ENCODE measurements at places on chromosomes 6 and 20.

DNA sequence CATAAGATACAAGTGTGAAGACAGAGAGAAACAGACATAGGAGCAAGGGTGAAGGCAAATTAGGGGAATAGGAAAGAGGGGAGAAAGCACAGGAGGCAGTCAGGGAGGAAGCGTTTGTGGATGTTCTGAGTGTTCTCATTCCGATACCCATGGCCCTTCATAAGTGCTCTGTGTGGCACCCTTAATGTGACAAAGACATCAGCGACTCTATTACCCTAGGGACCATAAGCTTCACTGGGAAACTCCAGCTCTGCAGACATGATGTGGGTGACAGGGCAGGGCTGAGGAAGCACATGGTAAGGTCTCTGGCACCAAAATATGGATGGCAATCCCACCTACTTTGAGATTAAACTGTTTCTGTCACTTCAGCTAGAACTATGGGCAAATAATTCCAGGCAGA is 33.0 kb downstream of the F13A1 start:
- DNase-seq: no peak

GRCh38 chr20:32201296-32201976 is 6.1 kb downstream of the PLAGL2 start:
- no peak for DNase-seq

GRCh38 chr20:24653306-24653705 is 183.9 kb downstream of the SYNDIG1 start:
- DNase-seq: no peak

GRCh38 chr20:22350624-22351023 is 233.7 kb downstream of the FOXA2 start:
- DNase-seq: no peak

DNA sequence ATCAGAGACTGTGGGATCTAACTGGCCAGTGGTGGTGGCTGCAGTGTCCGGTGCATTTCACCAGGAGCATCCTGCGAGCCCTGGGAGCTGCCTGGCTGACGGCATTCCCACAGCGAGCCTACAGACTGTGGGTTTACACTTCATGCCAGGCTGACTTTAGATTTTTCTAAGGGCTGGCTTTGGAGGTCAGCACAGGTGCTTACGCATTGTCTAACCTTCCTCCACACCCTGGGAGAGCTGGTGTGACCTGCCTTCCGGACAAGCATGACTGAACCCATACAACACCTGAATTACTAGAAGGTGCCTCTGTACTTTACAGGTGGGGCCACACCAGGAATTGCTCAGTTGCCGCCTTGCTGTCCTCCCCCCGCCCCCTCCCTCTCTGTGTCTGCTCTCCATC is 96.2 kb downstream of the RREB1 start:
- DNase-seq: no peak

- no peak for DNase-seq
Measured at GRCh38 chr20:2859330-2860121, 13.8 kb upstream of the PTPRA start.

DNA sequence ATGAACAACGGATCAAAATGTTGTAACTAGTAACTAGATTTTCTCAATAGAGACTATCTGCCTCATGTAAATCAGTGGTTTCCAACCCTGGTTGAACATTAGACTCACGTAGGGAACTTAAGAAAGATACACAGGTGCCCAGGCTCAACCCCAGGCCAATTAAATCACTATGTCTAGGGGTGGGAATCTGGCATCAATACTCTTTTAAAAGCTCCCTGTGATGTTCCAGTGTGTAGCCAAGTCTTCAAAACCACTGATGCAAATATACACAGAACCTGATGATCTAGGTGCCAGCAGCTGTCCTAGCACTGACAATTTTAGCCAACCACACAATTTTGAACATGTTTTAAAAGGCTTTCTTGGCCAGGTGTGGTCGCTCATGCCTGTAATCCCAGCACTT is 128.7 kb downstream of the TBC1D32 start:
- no peak for DNase-seq

DNA sequence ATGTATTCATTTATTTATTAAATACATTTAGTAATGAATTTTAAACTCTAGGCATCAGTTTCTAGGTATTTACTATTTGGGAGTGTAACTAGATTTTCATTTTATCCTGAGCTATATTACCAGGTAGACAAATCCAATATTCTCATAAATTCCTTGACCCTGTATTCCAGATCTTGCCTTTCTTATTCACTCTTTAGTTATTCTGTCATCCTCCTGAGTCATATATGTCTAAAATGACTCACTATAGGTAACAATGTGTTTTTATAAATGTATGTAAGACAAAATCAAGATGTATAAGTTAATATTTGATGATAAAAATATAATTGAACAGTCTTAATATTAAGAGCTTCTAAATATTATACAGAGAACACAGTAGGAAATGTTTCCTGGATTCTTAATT is 642.1 kb upstream of the NRSN1 start:
- no peak for DNase-seq

- DNase-seq: no peak
Measured at GRCh38 chr6:104713982-104714381, 145.7 kb downstream of the HACE1 start.

GRCh38 chr20:776165-776564 is 7.9 kb upstream of the SLC52A3 start:
- DNase-seq: no peak

GRCh38 chr6:393391-394221 is 2.1 kb downstream of the IRF4 start:
- no peak for DNase-seq

DNA sequence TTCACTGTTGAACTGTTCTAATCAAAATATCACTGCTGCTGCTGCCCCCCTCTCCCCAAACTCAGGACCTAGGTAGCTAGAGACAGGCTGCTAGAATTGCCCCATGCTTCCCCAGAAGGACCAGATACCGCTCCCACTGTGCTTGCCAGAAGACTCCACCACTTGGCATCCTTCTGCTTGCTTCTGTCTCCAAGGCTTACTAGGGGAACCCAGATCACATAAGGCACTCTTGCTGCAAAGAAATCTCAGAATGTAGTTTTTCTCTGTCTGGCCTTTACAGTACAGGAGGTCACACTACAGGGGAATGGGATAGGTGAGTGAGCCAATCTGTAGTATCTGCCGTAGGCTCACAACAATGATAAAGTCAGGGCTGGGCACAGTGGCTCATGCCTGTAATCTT is 21.5 kb upstream of the SLC9A8 start:
- DNase-seq: no peak

GRCh38 chr20:32282461-32282860 is 5.0 kb downstream of the KIF3B start:
- no peak for DNase-seq

DNA sequence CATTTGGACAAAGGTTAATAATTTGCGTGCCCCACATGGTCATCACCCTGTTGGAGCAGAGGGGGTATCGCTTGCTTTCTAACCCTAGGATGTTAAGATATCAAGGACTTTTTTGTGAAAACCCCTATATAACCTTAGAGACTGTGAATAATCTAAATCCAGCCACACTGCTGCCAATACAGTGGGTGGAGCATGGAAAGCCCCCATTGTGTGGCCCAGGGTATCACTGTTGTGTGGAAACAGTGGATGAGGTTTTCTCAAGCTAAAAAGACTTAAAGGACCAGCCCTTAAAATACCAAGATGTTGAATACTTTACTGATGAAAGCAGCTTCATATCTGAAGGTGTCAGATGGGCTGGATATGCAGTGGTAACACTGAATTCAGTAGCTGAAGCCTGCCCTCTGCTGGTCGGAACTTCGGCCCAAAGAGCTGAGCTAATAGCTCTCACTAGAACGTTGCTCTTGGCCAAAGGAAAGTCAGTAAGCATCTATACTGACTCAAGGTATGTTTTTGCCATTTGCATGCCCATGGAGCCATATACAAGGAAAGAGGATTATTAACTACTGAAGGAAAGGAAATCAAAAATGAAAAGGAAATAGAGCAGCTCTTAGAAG is 695.2 kb downstream of the PHF3 start:
- DNase-seq: peak; percentile 73

- DNase-seq: no peak
Measured at GRCh38 chr6:159119791-159120190, 49.4 kb upstream of the FNDC1 start.

DNA sequence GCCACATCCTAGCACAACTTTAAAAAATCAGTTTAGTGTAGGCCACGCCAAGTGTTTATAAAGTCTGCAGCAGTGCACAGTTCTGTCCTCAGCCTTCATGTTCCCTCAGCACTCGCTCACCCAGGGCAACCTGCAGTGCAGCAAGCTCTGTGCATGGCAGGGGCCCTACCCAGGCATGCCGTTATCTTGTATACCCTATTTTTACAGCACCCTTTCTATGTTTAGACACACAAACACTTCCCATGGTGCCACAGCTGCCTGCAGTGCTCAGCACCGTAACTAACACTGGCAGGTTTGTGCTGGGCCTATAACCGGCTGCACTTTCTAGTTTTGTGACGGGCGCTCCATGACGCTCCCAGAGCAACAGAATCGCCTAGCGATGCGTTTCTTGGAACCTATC is 43.8 kb downstream of the ZBTB46 start:
- DNase-seq: no peak
